SK-N-DZ (cell line): ENCODE measurements at places on chromosomes 5 and 9.

DNA sequence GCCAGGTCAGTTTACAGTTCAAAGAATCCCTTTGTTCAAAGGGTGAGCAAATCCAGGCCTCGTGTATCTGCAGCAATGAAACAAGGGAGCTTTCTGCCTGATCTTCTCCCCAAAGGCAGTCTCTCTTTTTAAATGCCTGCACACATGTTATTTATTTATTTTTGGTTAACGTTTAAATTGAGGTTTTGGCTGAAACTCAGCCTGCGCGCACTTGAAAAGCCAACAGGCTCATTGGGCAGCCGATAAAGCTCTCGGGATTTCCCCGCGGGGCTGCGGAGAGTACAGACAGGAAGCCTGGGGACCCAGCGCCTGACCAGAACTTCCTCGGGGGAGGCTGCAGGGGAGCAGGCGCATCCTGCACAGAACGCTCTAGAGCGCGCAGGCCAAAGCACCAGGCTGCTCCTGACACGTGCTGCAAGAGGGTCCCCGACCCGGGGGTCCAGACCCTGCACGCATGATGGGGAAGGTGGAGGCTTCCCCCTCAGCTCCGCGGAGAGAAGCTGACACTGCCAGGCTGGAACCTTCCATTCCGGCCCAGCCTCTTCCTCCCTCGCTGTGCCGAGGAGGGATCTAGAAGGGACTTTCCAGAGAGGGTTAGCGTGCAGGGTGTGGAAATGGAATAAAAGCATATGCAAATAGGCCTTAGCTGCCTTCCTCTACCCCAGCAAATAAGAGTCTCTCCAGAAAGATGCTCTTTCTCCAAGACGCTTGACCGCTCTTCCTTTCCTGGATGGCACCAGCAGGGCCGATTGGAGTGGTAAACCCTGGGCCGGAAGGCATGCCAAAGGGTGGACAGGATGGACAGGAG, 46.1 kb downstream of the PTTG1 start:
- no peak for DNase-seq

- peak; percentile 76 for DNase-seq
These were observed 49.3 kb downstream of the CTNND2 start for GRCh38 chr5:11854936-11855335.

- DNase-seq = no peak
These were observed 48.8 kb downstream of the HSD17B3 start for GRCh38 chr9:96253059-96253696.

DNA sequence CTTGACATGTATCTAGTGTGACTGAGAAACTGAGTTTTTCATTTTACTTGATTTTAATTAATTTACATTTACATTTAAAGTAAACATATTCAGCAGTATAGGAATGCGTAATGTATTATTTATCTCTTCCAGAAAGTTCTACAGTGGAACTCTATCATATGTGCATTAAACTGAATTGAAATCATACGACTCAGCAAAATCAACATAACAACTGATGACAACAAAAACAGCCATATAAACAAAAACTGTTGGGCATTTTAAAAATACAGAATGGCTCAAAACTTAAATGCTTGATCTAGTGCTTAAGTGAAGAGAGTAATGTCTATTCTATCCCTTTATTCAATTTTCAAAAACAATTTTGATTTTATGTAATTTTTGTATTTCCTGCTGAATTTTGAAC, 134.4 kb downstream of the TRPM3 start:
- no peak for DNase-seq

GRCh38 chr5:20649966-20650365, 662.0 kb upstream of the CDH18 start:
- DNase-seq = no peak

DNA sequence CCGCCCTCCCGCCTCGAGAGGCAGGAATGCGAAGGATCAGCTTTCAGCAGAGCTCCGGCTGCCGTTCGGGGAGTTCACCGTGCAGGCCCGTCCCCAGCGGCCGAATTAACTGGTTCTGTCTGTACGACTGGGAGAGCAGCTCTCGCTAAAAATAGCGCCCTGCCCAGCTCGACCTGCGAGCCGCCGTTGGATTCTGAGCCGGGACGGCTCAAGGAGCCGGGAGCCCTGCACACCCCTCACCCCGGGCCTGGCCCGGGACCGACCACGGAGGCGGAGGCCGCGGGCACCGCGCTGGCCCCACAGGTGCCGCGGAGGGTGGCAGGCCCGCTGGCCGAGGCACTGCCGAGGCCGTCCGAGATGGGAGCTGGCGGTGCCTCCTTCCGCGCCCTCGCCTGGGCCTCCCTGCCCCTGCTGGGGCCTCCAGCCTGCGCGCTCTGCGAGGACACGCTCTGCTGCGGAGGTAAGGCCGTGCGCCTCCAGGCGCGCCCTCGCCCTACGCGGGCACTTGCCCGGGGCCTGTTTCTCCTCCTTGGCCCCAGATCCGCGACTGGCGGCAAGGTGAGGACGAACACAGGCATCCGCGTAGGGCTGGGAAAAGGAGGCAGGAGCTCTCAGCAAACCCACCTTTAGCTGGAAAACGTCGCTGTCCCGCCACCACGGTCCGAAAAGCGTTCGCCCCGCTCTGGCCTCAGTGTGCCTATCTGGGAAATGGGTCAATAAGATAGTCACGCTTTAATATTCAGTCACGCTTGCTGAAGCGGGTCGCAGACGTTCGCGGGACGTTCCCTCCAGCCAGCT, 53.1 kb upstream of the DAB2IP start:
- peak; percentile 51 for DNase-seq

GRCh38 chr9:126453156-126453963, 126.7 kb downstream of the MVB12B start:
- DNase-seq = no peak

- no peak for DNase-seq
These were observed 1672.9 kb upstream of the WWC1 start for GRCh38 chr5:166618526-166618925.

DNA sequence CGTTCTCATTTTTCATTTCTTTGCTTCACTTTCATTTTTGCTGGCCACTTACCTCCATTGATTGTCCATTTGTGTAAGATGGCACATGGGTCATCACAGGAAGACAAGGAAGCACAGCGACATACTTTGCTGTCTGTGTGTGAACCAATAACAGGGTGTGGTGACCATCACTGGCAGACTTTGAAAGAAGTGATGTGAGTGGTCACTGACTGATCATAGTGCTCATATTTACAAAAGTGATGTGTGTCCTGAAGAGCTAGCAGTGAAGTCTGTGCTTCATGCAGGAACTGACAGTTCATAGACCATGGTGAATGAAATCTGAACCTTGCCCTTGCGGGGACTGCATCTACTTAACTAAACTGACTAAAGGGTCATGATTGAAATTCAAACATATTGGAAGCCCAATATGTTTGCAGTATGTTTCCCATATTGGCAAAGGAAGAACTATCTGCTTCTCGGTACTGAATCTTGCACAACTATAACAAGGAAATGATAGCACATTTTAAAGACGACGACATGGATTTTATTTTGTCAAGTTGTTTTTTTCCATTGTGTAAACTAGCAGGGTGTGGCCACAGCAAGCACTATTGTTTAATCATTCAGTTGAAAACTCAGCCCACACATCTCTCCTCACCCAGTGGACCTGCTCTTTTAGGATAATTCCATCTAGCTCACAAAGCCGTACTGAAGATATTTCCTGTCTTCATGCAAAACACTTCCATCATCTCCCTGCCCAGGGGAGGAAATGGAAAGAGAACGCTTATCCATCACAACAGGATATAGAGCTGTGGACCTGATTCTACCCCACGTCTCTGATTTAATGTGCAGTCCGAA, 232.0 kb upstream of the ANKRD55 start:
- no peak for DNase-seq

DNA sequence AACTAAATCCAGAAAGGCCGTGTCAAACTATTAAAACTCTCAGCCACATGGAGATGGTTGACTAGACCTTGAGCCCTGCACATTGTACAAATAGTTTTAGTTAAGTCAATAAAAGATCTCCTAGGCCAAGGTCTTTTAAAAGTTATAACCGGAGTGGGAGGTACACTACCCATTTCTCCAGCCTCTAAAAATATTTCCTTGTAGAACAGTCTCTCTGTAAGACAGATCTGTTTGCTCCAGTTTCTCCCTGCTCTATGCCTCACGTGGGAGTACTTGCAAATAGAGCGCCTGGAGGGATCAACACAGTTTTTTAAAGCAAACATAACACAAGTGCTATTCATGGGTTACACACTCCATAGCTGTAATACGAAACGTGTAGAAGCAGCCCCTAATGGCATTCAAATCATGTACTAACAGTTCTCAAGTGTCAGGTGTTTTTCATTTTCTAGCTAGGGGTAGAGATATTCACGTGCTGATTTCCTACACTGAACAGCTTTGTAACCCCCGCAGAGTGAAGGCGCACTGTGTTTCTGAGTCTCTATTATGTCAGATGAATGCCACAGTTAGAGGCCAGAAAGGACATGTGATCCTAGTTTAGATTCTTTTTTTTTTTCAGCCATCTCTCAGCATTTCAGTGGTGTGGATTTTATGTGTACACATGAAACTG, 703.4 kb upstream of the GRAMD2B start:
- no peak for DNase-seq

DNA sequence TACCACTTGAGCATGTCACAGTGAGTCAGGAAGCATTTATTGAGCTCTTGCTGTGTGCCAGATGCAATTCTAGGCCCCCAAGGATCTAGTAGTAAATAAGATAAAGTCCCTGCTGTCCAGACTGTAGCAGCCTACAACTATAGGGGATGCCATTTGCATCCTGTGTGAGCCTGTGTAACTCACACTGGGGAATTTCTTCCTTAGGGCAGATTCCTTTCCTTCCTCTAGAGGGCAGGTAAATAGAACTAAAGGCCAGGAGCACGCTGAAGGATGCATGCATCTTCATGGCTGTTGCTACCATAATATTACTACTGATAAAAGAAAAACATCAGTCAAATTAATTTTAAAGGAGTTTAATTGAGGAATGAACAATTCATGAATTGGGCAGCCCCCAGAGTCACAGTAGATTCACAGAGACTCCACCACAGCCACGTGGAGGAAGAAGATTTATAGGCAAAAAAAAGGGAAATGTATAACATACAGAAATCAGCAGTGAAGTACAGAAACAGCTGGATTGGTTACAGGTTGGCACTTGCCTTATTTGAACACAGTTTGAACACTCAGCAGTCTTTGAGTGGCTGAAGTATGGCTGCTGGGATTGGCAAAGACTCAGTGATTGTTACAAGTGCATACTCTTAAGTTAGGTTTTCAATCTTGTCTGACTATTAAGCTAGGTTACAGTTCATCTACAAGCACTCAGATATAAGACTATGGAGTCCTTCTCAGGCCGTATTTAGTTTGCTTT, 98.9 kb downstream of the ACTL7B start:
- no peak for DNase-seq

DNA sequence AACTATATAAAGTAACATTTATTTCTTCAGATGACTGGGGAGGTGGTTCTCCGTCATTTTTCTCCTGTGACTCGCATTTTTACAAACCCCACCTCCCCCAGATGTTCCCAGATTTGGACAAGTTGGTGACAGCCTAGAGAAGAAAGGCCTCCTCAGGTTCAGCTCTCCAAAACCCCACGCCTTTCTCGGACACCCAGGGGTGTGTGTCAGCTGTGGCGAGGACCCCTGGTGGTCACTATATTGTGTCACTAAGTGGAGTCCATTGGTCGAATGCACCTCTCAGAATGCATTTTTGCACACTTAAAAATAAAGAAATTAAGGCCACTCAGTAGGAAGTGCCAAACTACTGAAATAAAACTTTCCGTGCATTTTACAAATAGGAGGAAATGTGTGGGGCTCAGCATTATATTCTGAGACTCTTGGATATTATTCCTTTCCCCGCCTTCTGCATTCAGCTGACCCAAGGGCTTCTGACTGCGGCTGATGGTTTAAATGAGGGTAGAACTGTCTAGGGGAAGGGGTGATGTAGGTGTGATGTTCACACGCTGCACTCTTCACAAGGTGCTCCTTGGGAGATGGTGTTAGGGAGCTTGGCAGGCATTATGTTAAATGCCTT, 47.6 kb downstream of the ACO1 start:
- peak; percentile 4 for DNase-seq

DNA sequence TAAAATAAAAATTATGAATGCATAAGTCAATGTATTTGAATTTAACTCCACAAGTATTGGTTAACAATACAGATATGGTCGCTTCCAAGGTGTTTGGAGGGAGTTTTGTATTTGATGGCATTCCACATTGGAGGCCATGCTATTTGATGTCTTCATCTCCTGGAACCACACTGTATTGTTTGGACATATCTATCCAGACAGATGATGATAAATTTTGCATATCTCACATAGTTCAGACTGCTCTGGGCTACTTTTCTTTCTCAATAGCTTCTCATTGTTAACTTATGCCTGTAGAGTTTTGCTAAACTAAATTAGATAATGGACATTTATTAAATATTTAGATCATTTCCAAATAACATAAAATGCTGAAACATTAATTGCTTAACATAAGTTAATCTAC, 58.0 kb downstream of the CDKN2A start:
- no peak for DNase-seq

GRCh38 chr5:143149759-143150158, 253.7 kb downstream of the NR3C1 start:
- no peak for DNase-seq

DNA sequence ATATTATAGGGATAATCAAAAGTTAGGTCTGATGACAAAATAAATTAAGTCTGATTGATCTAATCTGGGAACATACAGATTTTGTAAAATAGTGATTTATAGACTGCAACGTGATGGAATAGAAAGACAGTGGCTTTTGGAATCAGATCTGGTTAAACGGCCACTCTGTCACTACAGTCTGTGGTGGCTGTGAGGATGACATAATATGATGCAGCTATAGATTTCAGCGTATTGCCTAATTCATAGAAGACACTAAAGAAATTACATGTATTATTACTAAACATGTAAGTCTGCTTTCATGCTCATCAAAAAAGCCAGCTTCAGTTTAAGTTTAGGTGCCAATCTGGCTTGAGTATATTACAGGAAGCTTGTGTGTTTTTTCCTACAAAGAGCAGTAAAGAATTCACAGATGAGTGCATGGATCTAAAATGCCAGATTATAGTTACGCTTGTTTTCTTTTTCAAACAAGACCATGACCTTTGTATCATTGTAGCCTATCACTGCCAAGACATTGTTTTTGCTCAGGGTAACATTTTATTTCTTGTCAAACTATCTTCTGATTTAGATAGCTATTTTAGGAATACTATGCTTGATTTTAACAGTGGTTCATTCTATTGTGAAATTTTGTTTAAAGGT, 25.7 kb downstream of the CPEB4 start:
- DNase-seq = peak; percentile 23

DNA sequence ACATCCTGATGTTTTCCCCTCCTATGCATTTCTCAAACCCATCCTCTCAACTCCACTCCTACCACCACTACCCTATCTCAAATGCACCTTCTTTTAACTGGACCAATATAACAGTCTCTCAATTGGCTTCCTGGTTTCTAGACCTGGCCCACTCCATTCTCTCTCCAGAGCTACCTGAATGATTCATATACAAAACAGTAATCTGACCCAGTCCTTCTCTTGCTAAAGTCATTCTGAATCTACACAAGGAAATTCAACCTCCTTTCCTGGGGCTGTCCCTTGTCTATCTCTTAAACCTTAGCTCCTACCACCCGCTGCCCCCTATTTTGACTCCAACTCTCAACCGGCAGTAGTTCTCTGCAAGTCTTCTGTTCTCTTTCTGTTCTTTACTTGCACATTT, 97.2 kb downstream of the PCSK1 start:
- no peak for DNase-seq
